A172 (cell line): ENCODE measurements at places on chromosomes 11 and 22.

DNA sequence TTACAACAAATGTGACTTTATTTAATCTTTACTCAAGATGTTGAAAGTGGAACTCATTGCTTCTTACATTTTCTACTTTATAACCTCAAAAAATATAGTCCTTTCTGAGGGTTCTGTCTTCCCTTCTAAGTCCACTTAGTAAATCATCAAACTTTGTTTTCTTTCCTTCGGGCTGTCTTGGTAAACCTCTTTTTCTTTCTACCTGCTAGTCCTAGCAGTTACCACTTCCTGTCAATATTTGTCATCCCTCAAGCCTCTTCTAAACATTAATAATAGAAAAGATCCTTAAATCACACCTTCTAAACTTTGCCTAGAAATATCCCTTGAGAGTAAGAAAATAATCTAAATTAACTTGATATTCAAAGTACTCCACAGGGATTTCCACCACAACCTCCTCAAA, 580.4 kb downstream of the CNTN5 start:
- no peak for DNase-seq

DNA sequence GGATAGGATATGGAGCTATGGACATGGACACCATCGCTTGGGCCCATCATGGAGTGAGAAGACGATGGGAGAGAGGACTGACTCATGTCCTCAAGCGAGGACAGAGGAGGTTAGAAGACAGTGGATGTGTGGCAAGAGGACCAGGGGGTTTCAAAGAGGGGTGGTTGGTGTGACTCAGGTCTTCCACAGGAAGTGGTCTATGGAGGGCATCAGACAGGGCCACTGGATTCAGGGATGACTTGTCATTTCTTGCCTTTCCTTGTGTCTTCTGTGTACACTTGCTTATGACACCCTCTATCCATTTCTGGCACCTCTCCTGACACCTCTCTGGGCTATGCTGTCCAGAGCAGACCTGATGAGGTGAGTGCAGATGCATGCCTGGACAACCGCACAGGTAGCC, 115.4 kb downstream of the OSBP2 start:
- DNase-seq: no peak

- DNase-seq: no peak
Observed at GRCh38 chr22:42873356-42873755, 16.3 kb upstream of the ARFGAP3 start.

- DNase-seq: peak; percentile 67
Observed at GRCh38 chr11:78645226-78646202, 70.8 kb upstream of the NARS2 start.

GRCh38 chr22:48765595-48765994, 1062.1 kb downstream of the BRD1 start:
- DNase-seq: no peak

- no peak for DNase-seq
Observed at GRCh38 chr11:123065621-123066020, 3.7 kb upstream of the HSPA8 start.

DNA sequence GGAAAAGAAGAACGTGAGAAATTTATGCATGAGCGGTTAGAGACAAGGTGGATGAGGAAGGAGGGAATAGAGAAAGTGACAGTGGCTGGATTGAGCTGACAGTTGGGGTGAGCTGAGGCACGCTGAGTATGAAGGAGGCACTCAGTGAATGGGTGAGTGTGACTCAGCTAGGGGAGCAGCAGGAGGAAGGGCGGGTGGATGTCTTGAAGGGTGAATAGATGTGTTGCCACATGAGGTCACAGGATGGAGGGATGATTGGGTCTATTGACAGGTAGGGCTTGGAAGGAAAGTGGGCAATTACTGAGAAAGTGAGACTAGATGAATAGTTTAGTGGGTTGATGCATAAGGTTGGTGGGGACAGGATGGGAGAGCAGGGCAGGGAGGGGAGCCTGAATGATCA, 8.0 kb downstream of the IFITM10 start:
- no peak for DNase-seq

- peak; percentile 28 for DNase-seq
Observed at GRCh38 chr11:126194121-126194543, 17.3 kb downstream of the RPUSD4 start.

- no peak for DNase-seq
Observed at GRCh38 chr11:36411202-36411640, 98.9 kb downstream of the TRAF6 start.
